ENCODE measurements at places on chromosomes 4 and X.

- DNase-seq = no peak
These were observed 1165.7 kb upstream of the IGFBP7 start for GRCh38 chr4:58275856-58276255.

- DNase-seq = no peak
These were observed 220.4 kb upstream of the RADX start for GRCh38 chrX:106391284-106391911.

DNA sequence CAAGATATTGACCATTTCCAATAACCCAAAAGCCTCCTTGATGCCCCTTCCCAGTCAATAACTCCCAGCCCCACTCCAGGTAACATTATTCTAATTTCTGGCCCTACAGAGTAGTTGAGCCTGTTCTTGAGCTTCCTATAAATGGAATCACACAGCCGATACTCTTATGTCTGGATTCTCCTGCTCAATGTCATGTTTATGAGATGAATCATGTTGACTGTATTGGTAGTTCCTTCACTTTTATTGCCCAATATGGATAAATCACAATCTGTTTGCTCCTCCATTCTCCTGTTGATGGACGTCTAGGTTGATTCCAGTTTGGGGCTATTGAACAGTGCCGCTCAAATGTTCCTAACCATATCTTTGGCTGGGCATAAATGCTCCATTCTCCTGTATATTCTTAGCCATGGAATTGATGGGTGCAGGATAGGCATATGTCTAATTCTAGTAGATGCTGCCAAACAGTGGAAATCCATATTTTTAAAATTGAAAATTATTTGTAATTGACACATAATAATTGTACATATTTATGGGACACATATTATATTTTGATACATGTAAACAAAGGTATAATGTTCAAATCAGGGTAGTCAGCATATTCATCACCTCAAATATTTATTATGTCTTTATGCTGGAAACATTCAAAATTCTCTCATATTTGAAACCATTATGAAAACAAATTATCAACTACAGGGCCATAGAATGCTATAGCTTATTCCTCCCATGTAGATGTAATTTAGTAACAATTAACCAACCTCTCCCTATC is 40.5 kb upstream of the SLC2A9 start:
- DNase-seq = no peak

GRCh38 chr4:26583538-26583864 is 383 bp upstream of the TBC1D19 start:
- DNase-seq = no peak

GRCh38 chrX:39633293-39633692 is 464.5 kb downstream of the BCOR start:
- DNase-seq = no peak

GRCh38 chr4:53961351-53961750 is 103.1 kb downstream of the CHIC2 start:
- no peak for DNase-seq

DNA sequence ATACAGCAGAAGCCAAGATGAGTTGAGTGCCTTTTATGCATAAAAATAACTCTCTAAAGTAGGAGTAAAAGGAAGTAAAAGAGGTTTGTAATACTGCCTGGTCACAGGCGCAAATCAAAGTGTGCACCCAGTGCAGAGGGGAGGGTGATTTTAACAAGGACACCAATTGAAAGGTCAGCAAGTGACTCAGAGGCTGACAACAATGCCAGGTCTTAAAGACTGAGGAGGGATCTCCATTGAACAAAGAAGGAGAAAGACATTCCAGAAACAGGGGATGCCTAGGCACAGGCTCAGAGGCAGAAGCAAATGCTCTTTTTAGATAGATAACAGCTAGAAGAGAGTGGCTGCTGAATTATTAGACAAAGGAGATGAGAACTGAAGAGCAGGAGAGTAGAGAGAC is 297.4 kb upstream of the VCX start:
- no peak for DNase-seq

DNA sequence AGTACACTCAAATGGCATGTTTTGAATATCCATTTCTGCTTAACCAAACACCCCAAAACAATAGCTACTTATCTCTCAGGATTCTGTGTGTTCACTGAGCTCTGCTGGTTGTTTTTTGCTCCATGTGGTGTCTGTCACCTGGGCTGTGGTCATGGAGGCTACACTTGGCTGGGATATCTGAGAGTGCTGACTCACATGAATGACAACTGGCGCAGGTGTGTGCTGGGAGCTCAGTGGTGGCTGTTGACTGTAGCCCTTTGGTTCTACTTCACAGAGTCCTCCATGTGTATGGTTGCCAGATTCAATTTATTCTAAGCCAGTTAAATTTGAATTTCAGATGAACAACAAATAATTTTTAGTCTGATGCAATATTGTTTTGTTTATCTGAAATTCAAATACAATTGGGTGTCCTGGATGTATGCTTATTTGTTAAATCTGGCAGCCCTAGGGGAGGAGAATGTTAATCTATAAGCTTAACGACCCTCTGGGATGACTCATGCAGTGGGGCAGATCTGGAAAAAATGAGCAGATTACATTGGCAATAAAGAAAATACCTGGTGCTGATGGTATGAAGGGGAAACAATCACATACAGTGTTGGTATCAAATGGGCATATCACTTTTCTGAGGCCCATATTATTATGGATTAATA is 28.2 kb upstream of the TCEAL4 start:
- DNase-seq = no peak

DNA sequence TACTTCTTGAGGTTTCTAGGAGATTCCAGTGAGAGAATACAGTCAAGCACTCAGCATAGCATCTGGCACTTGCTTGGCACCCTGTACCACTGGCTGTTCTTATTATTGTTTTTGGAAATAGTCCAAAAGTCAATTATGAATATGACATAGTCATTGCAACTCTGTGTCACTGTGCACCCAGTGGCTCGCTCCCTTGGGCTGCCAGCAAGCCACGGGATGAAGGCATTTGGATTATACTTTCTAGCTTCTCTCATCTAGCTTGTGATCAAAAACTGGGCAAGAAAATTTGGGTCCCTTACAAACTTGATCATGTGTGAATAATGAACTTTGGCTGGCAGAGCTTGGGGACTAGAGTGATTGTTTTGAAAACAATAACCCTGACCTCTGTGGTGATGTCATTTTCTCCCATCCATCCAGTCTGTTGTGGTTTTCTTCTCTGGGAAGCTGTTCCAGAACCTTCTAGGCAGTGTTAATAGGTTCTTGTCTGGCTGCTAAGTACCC is 32.7 kb upstream of the LIMCH1 start:
- no peak for DNase-seq

Measured in stimulated activated naive CD8-positive, alpha-beta T cell treated with anti-CD3 and anti-CD28 coated beads, Interleukin-15, amount 100 ng/mL, for 72 hours (primary cell).